Activated T-helper 9 cell treated with anti-CD3 and anti-CD28 coated beads, Interleukin-2, amount 50 U/mL, for 16 hours (primary cell): ENCODE measurements at places on chromosomes 3 and 15.

DNA sequence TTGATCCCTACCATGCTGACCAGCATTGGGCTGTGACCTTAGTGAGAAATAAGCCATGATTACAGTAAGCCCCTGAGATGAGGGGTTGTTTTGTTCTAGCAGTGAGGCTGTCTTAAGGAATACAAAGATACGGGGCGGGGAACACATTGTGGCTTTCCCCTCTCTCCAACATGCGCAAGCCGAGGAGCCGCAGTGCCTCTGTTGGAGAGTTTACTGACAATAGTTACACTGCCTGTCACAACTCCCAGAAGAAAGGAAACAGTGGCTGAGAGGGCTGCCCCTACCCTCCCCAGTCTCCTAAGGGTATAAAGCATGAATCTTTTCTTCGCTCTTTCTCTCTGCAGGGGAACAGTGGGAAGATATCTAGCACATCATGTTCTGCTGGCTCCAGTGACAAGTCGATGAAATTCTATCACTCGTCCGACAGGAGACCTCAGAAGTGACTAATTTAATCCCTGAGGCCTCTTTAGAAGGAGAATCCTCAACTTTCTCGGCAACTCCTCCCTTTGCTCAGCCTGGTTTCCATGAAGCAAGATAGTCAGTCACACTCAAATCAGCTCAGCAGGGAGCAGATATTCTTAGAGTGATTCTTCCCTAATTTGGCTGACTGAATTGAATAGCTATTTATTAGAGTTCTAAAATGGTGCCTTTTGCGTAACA, 409.0 kb upstream of the PROK2 start:
- DNase-seq = no peak

- no peak for DNase-seq
These were observed 15.3 kb downstream of the RLBP1 start for GRCh38 chr15:89205991-89206585.

DNA sequence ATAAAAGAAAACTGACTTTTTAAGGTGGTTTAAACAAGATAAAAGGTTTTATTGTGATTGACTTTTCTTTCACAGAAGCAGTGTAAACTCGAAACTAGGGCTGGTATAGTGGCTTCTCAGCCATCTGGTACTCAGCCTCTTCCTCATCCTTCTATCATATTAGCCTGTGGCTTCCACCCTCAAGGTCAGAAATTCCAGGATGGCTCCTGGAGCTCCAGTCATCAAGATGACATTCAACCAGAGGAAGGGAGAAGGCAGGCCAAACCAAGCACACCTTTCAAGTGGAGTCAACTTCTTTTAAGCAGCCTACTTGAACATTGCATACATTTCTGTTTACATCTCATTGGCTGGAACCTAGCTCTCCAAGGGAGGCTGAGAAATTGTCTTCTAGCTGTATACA, 1.3 kb upstream of the MESD start:
- DNase-seq = no peak

DNA sequence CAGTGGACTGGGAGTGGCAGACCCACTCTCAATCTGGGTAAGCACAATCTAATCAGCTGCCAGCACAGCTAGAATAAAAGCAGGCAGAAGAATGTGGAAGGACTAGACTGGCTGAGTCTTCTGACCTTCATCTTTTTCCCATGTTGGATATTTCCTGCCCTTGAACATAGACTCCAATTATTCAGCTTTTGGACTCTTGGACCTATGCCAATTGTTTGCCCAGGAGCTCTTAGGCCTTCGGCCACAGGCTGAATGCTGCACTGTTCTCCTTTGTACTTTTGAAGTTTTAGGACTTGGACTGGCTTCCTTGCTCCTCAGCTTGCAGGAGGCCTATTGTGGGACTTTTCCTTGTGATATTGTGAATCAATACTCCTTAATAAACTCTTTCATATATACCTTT, 477.7 kb upstream of the ZNF385D start:
- no peak for DNase-seq

DNA sequence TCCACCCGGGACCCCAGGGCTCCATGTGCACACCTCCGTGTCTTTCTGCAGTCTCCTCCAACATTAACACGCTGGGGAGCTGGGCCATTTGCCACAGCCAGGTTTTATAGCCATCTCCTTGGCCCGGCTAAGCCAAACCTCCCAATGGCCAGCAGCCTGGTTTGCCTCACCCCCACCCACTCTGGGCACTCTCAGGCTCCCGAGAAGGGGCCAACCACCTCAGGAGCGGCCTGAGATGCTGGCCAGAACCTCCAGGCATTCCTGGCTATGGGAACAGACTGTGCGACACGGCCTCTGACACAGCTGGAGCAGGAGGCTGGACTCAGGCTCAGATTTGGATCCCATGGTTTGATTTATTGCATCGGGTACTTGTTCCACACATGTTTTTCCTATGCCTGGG, 289.7 kb downstream of the RPLP1 start:
- no peak for DNase-seq

GRCh38 chr3:125033135-125033534, 22.7 kb downstream of the HEG1 start:
- no peak for DNase-seq

DNA sequence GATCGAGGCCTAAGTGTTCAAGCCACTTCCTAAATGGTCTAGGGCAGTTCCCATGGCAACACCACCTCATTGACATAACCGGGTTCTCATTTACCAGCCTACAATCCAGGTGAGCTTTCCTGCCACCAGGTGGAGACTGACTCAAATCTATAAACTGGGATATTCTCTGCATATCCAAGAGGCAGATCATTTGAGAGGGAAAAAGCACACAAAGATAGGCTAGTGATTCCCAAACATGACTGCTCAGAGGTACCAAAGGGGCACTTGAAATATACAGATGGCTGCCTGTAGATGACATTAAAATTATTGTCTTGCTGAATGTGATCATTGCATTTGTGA, 141.3 kb upstream of the PROK2 start:
- no peak for DNase-seq

- no peak for DNase-seq
These were observed 481 bp downstream of the AP4E1 start for GRCh38 chr15:50909010-50909317.

- no peak for DNase-seq
These were observed 65.0 kb downstream of the CLDN11 start for GRCh38 chr3:170483485-170484262.

GRCh38 chr3:174477491-174477890, 381.6 kb upstream of the NAALADL2 start:
- no peak for DNase-seq

DNA sequence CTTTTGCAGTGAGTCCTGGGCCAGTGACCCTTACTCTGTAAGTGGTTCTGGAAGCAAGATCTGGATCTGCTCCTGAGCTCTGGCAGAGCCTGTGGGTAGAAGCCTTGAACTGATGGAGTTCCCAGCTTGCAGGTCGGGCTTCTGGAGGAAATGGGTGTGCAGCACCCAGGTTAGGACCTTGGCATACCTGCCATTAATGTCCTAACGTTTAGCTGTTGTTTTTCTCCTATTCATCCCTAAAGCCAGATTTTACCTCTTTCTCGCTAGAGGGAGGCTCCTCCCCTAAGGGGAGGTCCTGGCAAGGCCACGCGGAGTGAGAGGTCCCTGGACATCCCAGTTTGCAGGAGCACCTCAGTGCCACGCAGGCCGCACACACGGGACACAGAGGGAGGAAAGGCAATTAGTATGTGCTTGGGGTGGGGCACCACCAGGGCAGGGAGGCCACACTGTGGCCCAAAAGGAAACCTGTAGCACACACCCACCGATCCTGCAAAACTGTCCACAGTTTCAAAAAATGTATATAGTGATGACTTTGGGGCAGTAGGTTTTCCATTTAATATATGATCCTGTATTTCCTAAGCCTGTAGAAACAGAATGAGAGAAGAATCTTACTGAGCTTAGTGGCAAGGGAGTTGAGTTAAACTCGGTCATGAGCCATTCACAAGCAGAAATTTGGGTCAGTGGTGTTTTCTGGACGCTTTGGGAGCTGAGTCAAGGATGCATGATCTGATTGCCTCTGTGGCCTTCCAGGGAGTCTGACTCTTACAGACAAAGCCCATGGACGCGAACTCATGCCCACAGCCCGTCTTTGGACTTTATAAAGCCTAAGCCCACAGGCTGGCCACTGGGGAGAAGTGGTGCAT, 148.7 kb downstream of the LRRK1 start:
- no peak for DNase-seq

- DNase-seq = no peak
These were observed 12.2 kb downstream of the EIF4E3 start for GRCh38 chr3:71713041-71713440.

GRCh38 chr3:153746211-153746610, 375.0 kb upstream of the ARHGEF26 start:
- no peak for DNase-seq

DNA sequence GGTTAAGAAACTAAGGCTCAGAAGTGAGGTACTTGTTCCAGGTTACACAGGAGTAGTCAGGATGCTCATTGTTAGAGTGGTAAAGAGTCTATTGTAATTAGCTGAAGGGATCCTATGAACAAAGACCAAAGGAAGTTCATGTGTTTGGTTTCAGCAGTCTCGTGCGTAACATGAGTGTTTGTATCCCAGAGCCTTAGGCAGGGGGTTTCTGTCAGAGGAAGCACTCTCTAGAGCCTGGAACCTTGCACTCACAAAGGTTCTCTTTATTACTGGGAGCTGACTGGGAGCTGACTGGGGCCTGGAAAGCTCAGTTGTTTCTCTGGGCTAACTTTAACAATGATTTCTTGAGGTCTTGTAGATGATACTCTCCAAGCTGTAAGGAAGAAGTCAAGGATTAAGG, 3.9 kb downstream of the ZNF197 start:
- DNase-seq = no peak

GRCh38 chr3:16601537-16602005, 3.7 kb downstream of the DAZL start:
- DNase-seq = no peak

- no peak for DNase-seq
These were observed 32.7 kb upstream of the ZFAND6 start for GRCh38 chr15:80026754-80027153.

GRCh38 chr15:63576441-63576840, 20.7 kb upstream of the FBXL22 start:
- DNase-seq = no peak

GRCh38 chr3:128360705-128361271, 105.9 kb downstream of the DNAJB8 start:
- DNase-seq = no peak

- no peak for DNase-seq
These were observed 396.3 kb upstream of the PROK2 start for GRCh38 chr3:72181251-72181650.

DNA sequence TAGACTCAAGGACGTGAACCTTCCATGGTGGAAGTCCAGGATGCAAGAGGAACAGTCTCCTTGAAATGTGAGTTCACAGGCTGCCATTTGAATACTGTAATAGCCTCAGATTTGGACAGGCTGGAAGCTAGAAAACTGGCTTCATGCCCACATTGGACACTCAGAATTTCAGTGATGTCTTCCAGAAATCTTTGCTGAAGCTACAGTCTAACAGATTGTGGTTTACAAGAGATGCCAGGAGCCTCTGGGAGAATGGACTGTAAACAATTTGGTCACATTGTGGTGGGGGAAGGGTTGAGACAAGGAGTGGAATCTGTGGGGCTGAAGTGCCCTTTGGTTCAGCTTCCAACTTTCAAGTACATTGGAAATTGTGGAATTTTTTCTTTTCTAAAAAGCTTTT, 252.0 kb upstream of the PROK2 start:
- DNase-seq = no peak

DNA sequence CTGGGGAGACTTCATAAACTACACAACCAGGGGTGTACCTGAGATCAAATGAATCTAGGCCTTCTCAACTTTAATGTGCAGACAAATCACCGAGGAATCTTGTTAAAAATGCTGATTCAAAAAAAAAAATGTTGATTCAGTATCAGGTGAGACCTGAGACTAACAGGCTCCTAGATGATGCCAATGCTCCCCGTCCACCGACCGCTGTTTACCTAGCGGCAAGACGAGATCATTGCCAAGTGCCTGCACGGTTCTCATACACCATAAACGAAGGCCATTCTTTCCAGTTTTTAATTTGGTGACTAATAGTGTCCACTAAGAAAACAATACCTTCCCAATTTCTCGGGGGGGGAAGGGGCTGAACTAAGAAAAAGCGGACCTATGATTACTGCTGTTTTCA, 2.5 kb upstream of the FSIP1 start:
- DNase-seq = no peak

GRCh38 chr3:177770383-177771230, 573.3 kb upstream of the TBL1XR1 start:
- no peak for DNase-seq

GRCh38 chr3:172530566-172530965, 7.3 kb upstream of the TNFSF10 start:
- no peak for DNase-seq

- DNase-seq = no peak
These were observed 3.9 kb upstream of the DNASE1L3 start for GRCh38 chr3:58214484-58215316.

DNA sequence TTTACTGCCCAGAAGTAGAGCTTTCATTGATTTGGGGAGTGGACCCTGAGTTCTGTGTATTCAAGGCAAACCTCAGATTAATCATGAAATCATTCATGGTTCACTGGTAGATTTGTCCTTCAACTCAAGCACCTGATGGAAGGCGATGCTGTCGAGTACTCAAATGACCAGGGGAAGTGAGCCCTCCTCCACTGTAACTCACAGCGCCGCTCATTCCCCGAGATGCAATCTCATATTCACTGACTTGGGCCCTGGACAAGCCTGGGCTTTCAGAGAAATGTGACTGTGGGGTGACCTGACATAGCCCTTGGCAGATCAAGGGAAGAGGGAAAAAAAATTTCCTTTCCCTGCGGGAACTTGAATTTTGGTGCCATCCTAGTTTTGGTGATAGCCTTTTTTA, 156.7 kb upstream of the BHLHE40 start:
- no peak for DNase-seq

DNA sequence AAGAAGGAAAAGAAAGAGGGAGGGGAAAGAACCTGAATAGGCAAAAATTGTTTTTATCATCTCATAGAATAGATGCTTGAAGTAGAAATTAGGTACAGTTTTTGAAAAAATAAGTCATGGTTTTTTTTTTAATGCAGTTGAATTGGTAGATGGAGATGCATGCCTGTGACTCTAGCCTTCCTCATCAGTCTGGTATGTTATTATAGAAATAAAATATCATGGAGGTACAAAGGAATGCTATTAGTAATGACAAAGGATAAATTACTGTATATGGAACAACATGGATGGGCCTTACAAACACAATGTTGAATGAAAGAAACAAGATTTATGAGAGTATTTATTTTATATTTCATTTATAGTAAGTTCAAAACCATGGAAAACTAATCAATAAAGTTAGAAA, 162.4 kb upstream of the GALNT15 start:
- no peak for DNase-seq

GRCh38 chr15:34185666-34186065, 24.2 kb downstream of the KATNBL1 start:
- DNase-seq = no peak

- no peak for DNase-seq
These were observed 828.5 kb upstream of the NECTIN3 start for GRCh38 chr3:110243081-110243480.

DNA sequence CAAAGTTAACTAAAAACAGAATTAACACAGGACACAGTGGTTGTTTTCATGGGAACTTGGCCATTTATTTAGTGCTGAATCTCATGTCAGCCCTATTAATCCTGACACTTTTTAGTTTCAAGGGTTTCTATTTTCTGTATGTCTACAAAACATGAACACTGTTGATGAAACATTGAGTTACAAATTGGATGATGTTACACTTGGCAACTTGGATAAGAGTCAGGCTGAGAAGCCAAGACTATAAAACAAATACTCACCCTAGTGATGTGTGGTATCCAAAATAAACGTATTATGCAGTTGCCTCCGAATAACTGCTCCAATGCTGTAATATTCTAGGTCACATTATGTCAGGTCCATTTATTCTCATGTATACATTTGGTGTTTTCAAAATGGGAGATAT, 349.6 kb downstream of the ZIC1 start:
- DNase-seq = no peak
